ENCODE measurements at places on chromosomes 13 and 19.

DNA sequence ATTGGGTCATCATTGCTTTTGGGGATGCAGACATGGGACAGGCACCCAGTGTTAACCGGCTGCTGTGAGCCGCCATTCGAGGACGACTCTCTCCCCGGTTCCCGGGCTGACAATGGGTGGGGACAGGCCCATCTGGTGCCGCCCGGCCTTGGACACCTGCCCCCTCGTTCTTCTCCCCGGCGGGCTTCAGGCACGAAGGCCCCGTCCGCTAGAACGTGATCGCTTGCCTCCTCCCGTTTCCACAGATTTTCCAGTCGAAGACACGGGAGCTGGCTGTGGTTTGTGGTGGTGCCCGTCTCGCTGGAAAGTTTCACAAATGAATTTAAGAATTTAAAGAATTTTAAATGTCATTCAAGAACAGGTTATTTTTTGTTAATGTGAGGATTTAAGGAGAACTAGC, 2.0 kb downstream of the PALM start:
- no peak for DNase-seq

- DNase-seq, result peak; percentile 68
These were observed 18.3 kb upstream of the ENOX1 start for GRCh38 chr13:43805071-43805468.

GRCh38 chr13:63249411-63250187, 1834.0 kb upstream of the PCDH20 start:
- no peak for DNase-seq

DNA sequence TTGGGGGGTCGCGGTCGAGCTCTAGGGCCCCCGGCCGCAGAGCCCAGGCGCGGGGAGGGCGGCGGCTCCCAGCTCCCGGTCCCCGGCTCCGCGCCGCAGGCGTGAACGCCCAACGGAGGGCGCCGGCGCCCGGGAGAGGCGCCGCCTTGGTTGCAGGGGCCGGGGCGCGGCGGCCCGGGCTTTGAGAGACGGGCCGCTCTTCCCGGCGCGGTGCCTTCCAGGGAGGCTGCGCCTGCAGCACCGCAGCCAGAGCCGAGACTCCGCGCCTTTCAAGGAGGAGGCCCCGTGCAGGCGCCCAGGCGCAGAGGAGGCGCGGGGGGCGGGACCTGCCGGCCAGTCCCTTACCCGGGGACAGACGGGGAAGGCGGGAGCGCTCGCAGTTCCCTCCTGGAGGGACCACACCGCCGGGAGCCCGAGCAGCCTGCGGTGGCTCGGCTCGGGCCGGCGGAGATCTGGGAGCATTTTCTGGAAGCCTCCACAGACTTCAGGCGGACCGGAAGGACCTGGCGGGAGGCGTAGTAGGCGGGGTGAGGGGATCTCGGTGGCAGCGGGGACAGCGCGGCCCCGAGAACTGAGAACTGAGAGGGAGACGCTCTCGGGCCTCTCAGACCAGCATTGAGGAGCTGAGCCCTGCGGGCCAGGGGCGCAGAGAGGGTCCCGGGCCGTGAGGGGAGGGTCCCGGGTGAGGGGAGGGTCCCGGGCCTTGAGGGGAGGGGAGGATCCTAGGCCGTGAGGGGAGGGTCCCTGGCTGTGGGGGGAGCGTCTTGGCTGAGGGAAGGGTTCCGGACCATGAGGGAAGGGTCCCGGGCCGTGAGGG, 25.5 kb upstream of the MCF2L start:
- peak; percentile 40 for DNase-seq

- peak; percentile 57 for DNase-seq
These were observed 2.7 kb downstream of the PRKACA start for GRCh38 chr19:14114854-14115253.

DNA sequence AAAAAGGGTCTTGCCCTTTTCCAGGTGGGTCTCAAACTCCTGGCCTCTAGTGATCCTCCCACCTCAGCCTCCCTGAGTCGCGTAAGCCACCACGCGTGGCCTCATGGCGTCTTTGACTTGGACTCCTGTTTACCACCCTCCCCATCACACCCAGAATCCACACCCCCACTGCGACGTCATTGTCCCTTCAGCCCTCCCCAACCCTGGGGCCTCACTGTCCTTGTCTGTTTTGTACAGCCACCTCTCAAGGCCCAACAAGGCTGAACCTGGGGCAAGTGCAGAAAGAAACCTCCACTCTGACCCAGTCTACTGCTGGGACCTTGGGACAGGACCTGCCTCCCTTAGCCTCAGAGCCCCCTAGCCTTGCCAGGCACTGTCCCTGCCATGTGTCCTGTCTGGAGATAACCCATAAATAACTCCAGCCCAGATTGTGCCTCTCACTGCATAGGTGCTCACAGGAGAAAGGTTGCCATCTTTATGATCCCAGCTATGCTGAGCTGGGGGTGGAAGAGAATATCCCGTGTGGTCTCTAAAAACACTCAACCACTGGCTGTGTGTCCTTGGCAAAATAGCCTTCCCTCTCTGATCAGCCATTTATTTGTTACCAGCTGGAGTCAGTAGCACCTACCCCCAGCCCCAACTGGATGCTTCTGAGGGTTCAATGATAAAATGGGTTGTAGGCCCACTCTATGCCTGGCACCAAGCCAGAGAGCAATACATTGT, 1.8 kb upstream of the IFI30 start:
- no peak for DNase-seq

GRCh38 chr13:26168835-26169234, 53.3 kb downstream of the RNF6 start:
- no peak for DNase-seq

- no peak for DNase-seq
These were observed 4.3 kb downstream of the BTBD2 start for GRCh38 chr19:2011169-2011568.

All from Ammon's horn (tissue), 1 donor.